Lower lobe of right lung (tissue), 2 donors: ENCODE measurements at places on chromosomes 4 and X. TPM values are rescaled to one million over a fixed set of nuclear protein-coding genes. Genes with fewer than 3 reads are reported as not detected.

- H3K36me3 ChIP-seq = no peaks in the 10 kb centered on the region
- H3K27me3 ChIP-seq = no peaks in the 10 kb centered on the region
- no peak overlapping the region for H3K4me3 ChIP-seq
- DNase-seq = no peak
These were observed 370.7 kb downstream of the GPAT3 start for GRCh38 chr4:83906561-83906960.

DNA sequence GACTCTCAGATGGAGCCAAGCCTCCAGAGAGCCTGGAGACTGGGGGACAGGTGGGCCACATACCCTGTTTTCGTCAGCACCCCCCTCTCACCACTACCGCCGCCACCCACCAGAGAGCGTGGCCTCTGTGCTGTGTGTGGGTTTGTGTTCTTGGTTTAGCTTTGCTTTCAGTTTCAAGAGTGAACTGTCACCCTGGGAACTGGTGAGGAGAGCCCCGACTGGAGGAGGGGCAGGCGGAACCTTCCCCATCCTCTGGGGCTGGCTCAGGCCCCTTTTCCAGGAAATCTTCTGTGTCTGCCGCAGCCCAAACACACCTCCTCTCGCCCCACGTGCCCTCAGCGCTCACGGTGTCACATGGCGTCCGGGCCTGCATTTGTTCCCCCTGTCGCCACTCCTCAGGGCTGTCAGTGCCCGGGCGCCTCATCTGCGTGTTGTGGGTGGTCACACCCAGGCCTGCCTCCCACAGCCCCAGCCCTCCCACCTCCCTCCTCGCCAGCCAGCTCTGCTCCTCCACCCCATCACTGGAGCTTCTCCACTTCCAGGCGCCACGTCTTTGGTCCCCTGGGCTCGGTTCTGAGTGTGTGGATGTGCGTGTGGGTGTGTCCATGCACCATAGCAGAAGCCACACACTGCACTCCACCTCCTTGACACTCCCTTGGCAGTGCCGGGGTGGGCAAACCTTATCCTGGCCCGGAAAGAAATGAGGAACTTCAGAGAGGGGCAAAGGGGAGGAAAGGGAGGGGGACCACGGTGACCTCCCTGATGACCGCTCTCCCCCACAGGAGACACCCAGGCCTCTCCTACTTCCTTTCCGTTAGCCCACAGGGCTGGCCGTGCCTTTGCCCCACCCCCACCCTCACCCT lies 27.8 kb downstream of the ELF4 start:
- peaks cover 49% of the 10 kb centered on the region for H3K4me1 ChIP-seq
- H3K36me3 ChIP-seq = no peaks in the 10 kb centered on the region
- no peaks in the 10 kb centered on the region for H3K27me3 ChIP-seq
- peak overlapping the region; percentile 49 for H3K27ac ChIP-seq

- H3K36me3 ChIP-seq = no peaks in the 10 kb centered on the region
- peak overlapping the region; percentile 49 for H3K4me3 ChIP-seq
- H3K4me1 ChIP-seq = peaks cover 27% of the 10 kb centered on the region
- H3K27me3 ChIP-seq = peaks cover 62% of the 10 kb centered on the region
These were observed 956 bp downstream of the SORCS2 start for GRCh38 chr4:7193030-7193958.

- no peaks in the 10 kb centered on the region for H3K4me1 ChIP-seq
- H3K27ac ChIP-seq = peak overlapping the region; percentile 67
- no peaks in the 10 kb centered on the region for H3K36me3 ChIP-seq
- no peaks in the 10 kb centered on the region for H3K27me3 ChIP-seq
- peak; percentile 65 for DNase-seq
These were observed 391 bp upstream of the PHKA1 start for GRCh38 chrX:72714478-72714916.

- H3K27me3 ChIP-seq = no peaks in the 10 kb centered on the region
- no peak overlapping the region for H3K4me3 ChIP-seq
- no peaks in the 10 kb centered on the region for H3K36me3 ChIP-seq
- no peak for DNase-seq
- H3K27ac ChIP-seq = no peak overlapping the region
These were observed 76.9 kb downstream of the CAMK2D start for GRCh38 chr4:113684534-113685091.

GRCh38 chr4:37816719-37817118 lies 9.8 kb upstream of the PGM2 start:
- DNase-seq = no peak
- no peak overlapping the region for H3K4me3 ChIP-seq
- H3K4me1 ChIP-seq = no peaks in the 10 kb centered on the region
- no peak overlapping the region for H3K27ac ChIP-seq
- no peaks in the 10 kb centered on the region for H3K36me3 ChIP-seq

DNA sequence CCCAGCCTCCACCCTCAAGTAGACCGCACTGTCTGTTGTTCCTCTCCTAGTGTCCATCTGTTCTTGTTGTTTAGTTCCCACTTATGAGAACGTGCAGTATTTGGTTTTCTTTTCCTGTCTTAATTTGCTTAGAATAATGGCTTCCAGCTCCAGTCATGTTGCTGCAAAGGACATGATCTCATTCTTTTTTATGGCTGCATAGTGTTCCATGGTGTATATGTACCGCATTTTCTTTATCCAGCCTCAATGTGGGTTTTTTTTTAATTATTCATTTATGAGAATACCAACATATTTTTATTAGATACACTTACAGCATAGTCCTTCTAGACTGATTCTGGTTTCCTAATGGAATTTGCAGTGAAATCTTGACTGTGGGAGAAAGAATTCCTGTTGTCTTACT lies 1.3 kb downstream of the VMA21 start:
- peaks cover 15% of the 10 kb centered on the region for H3K4me1 ChIP-seq
- H3K27me3 ChIP-seq = no peaks in the 10 kb centered on the region
- no peak for DNase-seq
- H3K27ac ChIP-seq = no peak overlapping the region
- H3K36me3 ChIP-seq = no peaks in the 10 kb centered on the region
- H3K4me3 ChIP-seq = no peak overlapping the region

GRCh38 chr4:38951598-38951997 lies 80.6 kb downstream of the TMEM156 start:
- no peaks in the 10 kb centered on the region for H3K36me3 ChIP-seq
- H3K27ac ChIP-seq = no peak overlapping the region
- no peak overlapping the region for H3K4me3 ChIP-seq

- no peaks in the 10 kb centered on the region for H3K27me3 ChIP-seq
- H3K36me3 ChIP-seq = no peaks in the 10 kb centered on the region
- H3K27ac ChIP-seq = no peak overlapping the region
- H3K4me3 ChIP-seq = no peak overlapping the region
- DNase-seq = no peak
These were observed 9.8 kb downstream of the PGRMC2 start for GRCh38 chr4:128277856-128278255.

DNA sequence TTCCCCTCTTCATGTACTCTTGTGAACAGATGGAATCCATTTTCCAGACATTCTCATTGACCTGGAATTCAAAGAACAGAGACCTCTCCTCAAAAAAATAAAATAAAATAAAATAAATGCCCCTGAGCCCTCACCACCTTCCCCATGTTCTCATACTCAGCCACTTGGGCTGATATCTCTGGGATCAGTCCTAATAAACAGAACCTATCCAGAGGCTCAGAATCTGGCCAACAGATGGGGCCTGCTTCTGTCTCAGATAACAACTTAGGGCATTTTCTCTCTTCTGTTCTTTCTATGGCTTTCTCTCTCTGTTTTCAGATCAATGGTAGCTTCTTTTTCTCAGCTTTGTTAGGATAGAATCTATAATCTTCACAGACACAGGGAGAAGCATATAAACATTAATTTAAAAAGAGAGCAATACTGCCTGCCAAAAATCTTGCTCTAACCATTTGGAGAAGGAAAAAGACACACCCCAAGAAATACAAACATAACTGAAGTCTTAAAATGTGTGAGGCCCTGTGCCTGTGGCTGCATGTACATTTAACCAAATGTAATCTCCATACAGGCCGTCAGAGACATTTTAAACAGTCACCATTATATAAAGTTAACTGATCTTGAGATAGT lies 907.1 kb downstream of the FAT4 start:
- DNase-seq = no peak

DNA sequence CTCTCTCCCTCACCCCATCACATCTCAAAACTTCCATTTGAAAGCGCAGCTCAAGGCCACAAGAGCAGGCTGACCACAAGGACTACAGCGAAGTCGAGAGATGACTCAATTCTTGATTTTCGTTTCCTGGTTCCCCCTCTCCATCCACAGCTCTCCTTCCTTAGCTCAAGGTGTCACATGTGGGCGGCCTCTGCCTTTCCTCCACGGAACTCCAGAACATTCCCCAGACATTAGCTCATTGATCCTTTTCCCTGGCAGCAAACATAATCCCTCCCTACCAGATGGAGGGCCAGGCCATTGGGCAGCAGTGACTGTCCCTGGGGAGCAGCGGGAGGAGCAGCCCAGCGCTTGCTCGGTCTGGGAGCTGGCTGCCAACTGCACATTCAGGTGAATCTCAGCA lies 56.3 kb downstream of the CCDC149 start:
- no peaks in the 10 kb centered on the region for H3K36me3 ChIP-seq
- no peaks in the 10 kb centered on the region for H3K27me3 ChIP-seq
- no peak overlapping the region for H3K4me3 ChIP-seq
- no peak for DNase-seq

- no peaks in the 10 kb centered on the region for H3K27me3 ChIP-seq
- no peak overlapping the region for H3K27ac ChIP-seq
- DNase-seq = no peak
- no peaks in the 10 kb centered on the region for H3K36me3 ChIP-seq
These were observed 49.4 kb downstream of the UGT2B10 start for GRCh38 chr4:68865188-68865638.

DNA sequence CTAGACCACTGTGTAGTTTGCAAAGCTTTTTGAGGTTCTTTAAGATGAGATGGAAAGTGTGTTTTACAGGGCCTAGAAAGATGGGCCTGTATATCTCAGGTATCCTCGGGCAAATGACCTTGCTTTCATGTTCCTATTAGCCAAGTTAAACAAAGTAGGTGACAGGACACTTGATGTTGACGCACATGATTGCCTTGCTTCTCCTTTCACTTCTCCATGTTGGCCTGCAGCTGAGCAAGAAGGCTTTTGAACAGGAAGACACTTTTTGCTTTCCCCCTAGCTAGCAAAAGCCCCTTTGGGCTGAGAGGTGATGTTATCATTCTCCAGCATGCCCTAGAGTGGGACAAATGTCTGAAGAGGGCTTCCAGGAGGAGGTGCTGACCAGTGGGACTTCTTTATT lies 202.1 kb downstream of the GPC3 start:
- H3K4me1 ChIP-seq = no peaks in the 10 kb centered on the region
- no peaks in the 10 kb centered on the region for H3K36me3 ChIP-seq
- no peak overlapping the region for H3K4me3 ChIP-seq
- no peak overlapping the region for H3K27ac ChIP-seq
- H3K27me3 ChIP-seq = no peaks in the 10 kb centered on the region

- H3K36me3 ChIP-seq = no peaks in the 10 kb centered on the region
- H3K4me1 ChIP-seq = no peaks in the 10 kb centered on the region
- H3K4me3 ChIP-seq = no peak overlapping the region
- H3K27ac ChIP-seq = no peak overlapping the region
- no peak for DNase-seq
These were observed 275.4 kb upstream of the CPEB2 start for GRCh38 chr4:14726877-14727361.

DNA sequence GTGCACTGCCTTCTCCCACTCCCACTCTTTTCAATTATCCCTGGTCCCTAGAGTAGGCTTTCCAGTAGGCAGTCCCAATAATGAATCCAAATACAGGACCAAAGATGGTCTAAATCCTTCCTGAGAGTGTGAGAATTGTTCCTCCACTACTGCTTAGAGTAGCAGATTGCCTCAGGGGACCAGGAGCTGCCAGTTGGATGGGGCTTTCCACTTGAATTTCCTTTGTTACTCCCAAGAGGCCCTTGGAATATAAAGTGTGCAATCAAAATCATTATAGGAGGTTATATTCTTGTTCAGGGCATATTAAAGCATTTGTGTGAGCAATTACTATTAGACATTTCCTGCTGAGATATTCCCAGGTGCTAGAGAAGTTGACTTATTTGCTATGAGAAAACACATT lies 156.6 kb upstream of the TLL1 start:
- no peak for DNase-seq
- no peaks in the 10 kb centered on the region for H3K36me3 ChIP-seq
- H3K27ac ChIP-seq = no peak overlapping the region
- no peak overlapping the region for H3K4me3 ChIP-seq
- no peaks in the 10 kb centered on the region for H3K27me3 ChIP-seq

DNA sequence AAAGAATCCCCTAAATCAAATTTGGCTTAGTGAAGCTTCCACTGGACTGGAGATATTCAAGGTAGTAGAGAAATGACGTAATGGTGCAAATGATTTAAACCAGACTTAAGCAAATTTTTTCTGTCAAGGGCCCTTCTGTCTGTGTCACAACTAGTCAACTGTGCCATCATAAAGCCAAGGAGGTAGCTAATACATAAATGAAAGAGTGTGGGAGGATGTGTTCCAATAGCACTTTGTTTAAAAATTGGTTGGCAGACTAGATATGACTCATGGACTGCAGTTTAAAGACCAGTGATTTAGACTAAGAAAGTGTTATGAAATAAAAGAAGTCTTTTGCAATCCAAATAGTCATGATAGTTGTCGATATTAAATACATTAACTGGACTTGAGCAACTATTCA lies 24.3 kb upstream of the TEX13C start:
- no peak overlapping the region for H3K4me3 ChIP-seq
- no peak overlapping the region for H3K27ac ChIP-seq
- H3K27me3 ChIP-seq = no peaks in the 10 kb centered on the region
- no peaks in the 10 kb centered on the region for H3K36me3 ChIP-seq

The DMP1 gene
- not detected for total RNA-seq

The SPON2 gene
- 32.0 TPM for total RNA-seq

The CLDN24 gene
- not detected for total RNA-seq

The FRMPD4 gene
- total RNA-seq = 0.15 TPM

The KLHL2 gene
- 37.7 TPM for total RNA-seq

The NPY1R gene
- 1.9 TPM for total RNA-seq

The CABS1 gene
- not detected for total RNA-seq

The PSMD10 gene
- total RNA-seq = 39.2 TPM

The HELT gene
- 0.97 TPM for total RNA-seq

The PARM1 gene
- total RNA-seq = 64.1 TPM

The CTAG1B gene
- not detected for total RNA-seq
